ENCODE measurements at places on chromosomes 16 and 17.

- DNase-seq, result no peak
These were observed 305.6 kb downstream of the WWOX start for GRCh38 chr16:78405040-78405439.

DNA sequence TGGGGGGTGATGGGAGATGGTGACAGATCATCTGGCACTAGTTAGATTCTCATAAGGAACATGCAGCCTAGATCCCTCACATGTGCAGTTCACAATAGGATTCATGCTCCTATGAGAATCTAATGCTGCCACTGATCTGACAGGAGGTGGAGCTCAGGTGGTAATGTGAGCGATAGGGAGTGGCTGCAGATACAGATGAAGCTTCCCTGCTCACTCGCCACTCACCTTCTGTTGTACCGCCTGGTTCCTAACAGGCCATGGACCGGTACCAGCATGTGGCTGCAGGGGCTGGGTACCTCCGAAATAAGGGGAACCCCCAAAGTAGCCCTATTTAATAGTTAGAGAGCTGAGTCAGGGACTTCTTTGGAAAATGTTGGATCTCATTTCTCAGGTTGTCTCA is 60.4 kb downstream of the GPRC5B start:
- no peak for DNase-seq

DNA sequence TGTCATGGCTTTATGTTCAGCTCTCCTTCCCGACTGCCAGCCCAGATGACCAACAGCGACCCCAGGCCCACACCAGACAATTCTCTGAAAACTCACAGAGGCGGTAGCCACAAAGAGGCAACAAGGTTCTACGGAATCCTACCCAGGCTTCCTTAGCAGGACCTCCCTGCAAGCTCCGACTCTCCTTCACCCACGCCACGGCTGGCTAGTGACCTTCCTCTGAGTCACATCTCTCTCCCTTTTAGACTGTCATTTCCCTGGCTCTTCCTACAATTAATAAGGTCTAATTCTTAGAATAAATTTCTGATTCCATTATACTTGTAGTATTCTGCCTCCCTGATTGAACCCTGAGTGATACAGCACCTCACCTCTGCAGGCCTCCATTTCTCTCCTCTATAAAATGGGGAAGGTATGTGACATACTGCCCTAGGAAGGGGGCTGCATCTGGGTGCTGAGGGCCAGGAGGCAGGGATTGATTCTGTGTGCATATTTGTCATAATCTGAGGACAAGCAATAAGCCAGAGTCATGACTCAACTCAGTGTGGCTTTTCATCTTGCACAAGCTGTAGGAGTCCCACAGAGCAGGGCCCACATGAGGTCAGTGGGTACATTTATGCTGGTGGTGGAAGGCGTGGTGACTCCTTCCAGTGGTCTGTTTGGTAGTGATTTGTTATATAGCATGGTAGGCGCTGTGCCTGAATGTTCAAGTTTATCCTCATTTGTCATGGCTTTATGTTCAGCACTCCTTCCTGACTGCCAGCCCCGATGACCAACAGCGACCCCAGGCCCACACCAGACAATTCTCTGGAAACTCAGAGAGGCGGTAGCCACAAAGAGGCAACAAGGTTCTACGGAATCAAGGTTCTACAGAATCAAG is 46.2 kb downstream of the SMPD3 start:
- DNase-seq, result peak; percentile 59

DNA sequence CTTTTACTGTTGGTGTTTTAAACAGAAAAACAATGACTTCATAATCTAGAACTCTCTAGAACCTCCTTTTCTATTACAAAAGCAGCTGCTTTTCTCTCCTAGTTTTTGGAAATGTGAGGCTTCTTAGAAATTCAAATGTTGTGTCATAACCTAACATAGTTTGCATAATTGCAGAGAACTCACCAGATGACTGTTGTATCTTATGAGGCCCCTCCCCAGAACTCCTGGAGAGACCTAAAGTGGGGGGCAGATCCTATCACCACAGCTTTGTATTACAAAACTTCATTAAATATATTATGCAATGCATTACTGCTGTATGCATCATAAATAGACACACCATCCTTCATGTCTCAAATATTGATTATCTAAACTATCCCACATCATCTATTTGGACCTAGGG is 538.7 kb upstream of the HSBP1 start:
- no peak for DNase-seq

- no peak for DNase-seq
These were observed 73.2 kb upstream of the EFCAB3 start for GRCh38 chr17:62307196-62307595.

- no peak for DNase-seq
These were observed 78.1 kb downstream of the ZFHX3 start for GRCh38 chr16:72969812-72970211.

GRCh38 chr17:35082073-35082657 is 18.7 kb upstream of the RFFL start:
- no peak for DNase-seq

- no peak for DNase-seq
These were observed 182.8 kb upstream of the HS3ST3A1 start for GRCh38 chr17:13784434-13785095.

DNA sequence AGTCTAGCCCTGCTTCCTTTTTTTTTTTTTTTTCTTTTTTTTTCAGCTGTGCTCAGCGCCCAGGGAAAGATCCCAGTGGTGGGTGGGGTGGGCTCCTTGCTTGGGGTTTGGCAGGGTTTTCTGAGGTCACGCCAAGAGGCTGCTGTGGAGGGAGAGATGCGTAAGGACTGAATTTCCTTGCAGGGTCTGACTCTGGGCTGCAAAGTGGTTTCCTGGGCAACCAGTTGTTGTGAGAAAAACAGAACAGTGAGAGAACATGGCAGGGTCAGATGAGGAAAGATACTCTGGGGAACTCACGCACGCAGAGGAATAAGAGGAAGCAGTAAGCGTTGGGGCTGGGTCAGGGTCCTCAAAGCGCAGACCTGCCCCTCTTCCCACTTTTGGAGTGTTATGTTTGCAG is 119.5 kb downstream of the IRF8 start:
- peak; percentile 80 for DNase-seq

GRCh38 chr17:10022416-10022815 is 117.3 kb upstream of the RCVRN start:
- peak; percentile 70 for DNase-seq

- DNase-seq, result no peak
These were observed 22.1 kb downstream of the NSMCE1 start for GRCh38 chr16:27246439-27246838.

GRCh38 chr16:81227785-81228184 is 10.7 kb upstream of the BCO1 start:
- DNase-seq, result no peak

DNA sequence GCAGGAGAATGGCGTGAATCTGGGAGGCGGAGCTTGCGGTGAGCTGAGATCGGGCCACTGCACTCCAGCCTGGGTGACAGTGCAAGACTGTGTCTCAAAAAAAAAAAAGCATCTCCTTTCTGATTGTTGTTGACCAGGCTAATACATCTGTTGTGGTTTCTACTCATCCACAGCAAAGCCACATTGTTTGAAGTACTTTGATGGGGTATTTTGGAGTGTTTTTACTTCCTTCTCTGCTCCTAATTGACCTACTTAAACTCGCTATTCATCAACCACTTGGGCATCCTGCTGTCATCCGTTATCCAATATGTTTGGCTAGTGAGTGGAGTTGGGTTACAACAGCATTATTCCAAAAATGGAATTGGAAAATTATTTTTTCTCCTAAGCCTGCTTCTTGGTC is 3.5 kb upstream of the CDC27 start:
- no peak for DNase-seq

DNA sequence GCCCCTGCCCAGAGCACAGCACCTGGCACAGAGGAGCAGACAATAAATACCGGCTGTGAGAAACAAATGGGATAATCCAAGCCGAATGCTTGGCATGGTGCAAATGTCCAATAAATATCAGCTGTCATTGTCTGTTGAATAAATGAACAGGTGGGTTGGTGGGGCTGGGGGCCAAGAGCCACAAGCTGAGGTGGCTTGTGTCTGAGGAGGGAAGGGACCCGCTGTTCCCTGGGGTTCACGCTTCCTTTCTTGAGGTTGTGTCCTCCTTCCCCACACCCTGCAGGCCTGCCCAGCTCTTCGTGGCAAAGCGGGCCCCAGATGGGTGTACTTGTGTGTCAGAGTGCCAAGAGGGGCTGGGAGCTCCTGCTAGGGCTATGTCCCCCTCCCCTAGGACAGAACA is 38.6 kb downstream of the ARHGAP27 start:
- no peak for DNase-seq

GRCh38 chr17:79086609-79087427 is 12.2 kb downstream of the ENGASE start:
- no peak for DNase-seq

DNA sequence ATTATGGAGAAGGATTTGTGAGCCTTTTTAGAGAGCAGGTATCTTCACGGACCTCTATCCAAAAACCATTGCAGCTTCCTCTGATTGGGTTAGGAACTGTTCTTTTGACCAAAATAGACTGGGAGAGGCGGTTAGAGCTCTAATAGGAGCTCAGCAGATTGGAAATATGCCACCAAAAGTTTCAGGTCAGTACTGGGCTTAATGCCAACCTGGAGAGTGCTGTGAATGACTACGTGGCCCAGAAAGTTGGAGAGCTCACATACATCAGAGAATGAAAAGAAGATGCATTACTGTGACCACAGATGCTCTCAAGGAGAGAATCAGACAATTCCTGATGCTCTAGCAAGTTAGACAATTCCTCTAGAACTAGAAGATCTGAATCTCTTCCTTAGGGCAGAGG is 86.5 kb downstream of the ABCA8 start:
- no peak for DNase-seq

GRCh38 chr17:41651625-41652460 is 27.5 kb upstream of the KRT17 start:
- DNase-seq, result no peak

DNA sequence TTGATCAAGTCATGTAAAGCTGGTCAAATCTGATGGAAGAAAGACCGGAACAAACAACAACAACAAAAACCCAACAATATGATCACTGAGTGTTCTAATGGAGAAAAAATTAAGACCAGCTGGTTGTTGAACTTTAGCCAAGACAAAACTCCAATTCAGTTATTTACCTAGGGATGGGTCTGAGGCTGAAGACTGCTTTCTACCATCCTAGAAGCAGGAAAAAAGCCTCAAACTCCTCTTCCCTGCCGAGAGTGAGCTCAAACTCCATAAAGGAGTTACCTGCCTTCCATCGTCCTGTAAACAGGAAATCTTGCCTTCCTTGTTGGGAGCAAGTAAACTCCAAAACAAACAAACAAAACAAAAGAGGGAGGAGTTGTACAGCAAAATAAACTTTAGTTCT is 23.1 kb upstream of the TMEM98 start:
- DNase-seq, result no peak

- DNase-seq, result peak; percentile 35
These were observed 57.7 kb upstream of the SLC25A19 start for GRCh38 chr17:75346906-75347305.

DNA sequence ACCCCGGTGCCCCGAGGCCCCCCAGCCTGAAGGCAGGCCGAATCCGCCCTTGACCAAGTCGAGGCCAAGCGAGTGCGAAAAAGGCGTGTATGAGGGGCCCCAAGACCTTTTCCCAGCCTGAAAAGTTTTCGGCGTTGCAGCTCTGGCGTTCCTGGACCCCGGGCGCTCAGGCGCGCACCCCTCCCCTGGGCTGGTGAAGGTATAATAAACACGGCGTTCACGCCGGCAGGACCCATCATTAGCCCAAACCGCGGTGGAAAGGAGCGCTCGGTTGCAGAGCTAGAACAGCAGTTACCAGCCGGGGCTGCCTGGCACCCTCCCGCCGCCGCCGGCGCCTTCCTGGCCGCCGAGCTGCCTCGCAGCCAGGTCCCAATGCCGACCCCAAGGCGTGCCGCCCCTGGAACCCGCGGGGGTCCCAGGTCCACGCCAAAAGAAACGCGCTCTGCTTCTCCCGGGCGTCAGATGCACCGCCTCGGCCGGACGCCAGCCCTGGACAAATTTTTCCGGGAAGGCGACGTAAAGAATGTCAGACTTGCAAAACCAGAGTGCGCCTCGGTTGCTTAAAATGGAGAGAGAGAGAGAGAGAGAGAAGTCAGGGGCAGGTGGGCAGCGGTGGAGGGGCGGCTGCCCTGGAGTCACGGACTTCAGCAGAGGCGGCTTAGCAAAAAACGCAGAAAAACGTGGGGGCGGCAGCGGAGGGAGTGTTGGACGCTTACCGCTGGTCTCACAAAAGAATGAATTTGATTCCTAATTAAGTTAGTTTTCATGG is 11.5 kb upstream of the FOXF1 start:
- DNase-seq, result no peak

GRCh38 chr16:72469932-72470331 is 298.0 kb upstream of the PMFBP1 start:
- DNase-seq, result no peak

GRCh38 chr17:73196500-73196899 is 3.6 kb downstream of the COG1 start:
- DNase-seq, result no peak

DNA sequence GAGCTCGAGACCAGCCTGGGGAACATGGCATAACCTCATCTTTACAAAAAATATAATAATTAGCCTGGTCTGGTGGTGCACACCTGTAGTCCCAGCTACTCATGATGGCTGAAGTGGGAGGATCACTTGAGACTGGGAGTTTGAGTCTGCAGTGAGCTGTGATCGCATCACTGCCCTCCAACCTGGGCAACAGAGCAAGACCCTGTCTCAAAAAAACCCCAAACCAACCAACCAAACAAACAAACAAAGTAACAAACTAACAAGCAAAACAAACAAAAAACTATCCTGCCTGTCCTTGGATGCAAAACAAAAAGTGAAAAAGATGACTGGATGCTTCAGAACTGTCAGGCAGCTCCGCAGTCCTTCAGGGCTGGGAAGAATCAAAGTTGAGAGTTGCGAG is 5.7 kb upstream of the NGFR start:
- DNase-seq, result no peak
